Lung microvascular endothelial cell (primary cell): ENCODE measurements at places on chromosomes 4 and X. TPM values are rescaled to one million over a fixed set of nuclear protein-coding genes. Genes with fewer than 3 reads are reported as not detected.

Gene P2RY8
- total RNA-seq, result under 0.01 and 0.40 TPM in 2 replicates

Gene ACSL4
- total RNA-seq, result 47.0 and 48.8 TPM in 2 replicates

Gene DUX4
- not detected in 2 replicates for total RNA-seq

Gene UGT2B28
- total RNA-seq, result not detected in 2 replicates

Gene SMAD1
- total RNA-seq, result 64.3 and 112 TPM in 2 replicates
